Kidney epithelial cell (primary cell): ENCODE measurements at places on chromosomes 5 and 9. TPM values are rescaled to one million over a fixed set of nuclear protein-coding genes. Genes with fewer than 3 reads are reported as not detected.

ANP32B gene
- 21.8 and 24.1 TPM in 2 replicates for total RNA-seq

DNA sequence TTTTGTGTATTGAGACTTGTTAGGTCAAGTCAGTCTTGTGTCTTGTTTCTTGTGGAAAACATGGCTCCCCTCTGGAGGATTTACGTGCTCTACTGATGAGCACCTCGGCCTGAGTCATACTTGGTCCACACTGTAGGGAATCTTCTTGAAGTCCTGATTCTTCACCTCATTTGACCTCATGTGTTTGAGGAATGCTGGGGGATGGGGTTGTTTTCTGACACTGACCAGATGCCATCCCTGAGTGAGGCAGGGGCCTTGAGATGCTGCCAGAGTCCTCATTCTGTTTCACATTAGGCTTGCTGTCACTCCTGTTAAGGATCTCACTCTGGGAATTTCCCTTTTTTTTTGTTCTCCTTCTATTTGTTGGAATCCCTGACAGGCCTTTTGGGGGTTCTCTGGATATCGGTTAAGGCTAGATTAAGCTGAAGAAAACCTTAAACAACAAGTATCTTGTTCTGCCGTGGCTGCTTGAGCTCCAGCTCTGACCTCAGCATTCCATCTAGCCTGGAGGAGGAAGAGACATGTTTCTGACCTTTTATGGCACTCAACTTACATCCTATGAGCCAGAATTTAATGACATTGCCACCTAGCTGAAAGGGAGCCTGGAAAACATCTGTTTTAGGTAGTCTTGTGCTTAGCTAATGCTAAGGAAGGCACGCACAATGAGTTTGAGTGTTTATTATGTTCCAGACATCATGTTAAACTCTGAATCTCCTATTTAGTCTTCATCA, 20.6 kb downstream of the TCOF1 start:
- DNase-seq: peak; percentile 50

- no peak for DNase-seq
These were observed 49.2 kb downstream of the PLEKHG4B start for GRCh38 chr5:141211-141610.

- no peak for DNase-seq
These were observed 18.9 kb downstream of the WNT8A start for GRCh38 chr5:138102454-138103318.

DNA sequence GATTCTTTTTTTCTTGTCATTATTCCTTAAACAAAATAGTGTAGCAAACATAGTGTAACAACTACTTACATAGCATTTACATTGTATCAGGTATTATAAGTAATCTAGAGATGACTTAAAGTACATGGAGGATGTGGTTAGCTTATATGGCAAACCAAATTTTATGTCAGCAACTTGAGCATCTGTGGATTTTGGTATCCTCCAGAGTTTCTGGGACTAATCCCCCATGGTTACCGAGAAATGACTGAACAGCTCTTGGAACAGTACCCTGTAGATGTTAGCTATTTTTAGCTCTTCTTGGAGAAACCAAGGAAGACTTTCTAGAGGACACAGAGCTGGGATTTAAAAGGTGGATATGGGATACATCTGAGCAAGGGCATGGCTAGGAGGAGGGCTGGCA, 157.6 kb upstream of the KLF4 start:
- DNase-seq: no peak

DNA sequence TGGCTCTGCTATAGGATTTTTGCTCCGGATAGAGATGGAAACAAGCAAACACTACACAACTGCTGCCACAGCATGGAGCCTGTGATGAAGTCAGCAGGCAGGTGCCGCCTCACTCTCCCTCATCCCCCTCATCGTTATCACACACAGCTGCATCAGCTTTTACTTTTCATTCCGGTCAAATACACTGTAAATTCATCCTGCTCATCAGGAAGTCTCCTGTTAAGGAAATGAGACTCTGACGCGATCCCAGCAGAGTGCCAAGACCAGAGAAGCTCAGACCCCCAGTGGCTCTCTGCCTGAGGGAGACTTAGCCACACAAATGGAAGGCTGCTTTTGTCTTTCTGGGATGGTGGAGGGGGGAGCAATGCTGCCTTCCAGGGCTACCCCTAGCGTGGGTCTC, 270.2 kb downstream of the ELAVL2 start:
- no peak for DNase-seq
